Central memory CD4-positive, alpha-beta T cell (primary cell): ENCODE measurements at places on chromosomes 7 and 10.

- DNase-seq: no peak
Measured at GRCh38 chr10:65751896-65752295, 1173.9 kb upstream of the LRRTM3 start.

GRCh38 chr7:47258798-47259197, 323.1 kb downstream of the TNS3 start:
- no peak for DNase-seq

DNA sequence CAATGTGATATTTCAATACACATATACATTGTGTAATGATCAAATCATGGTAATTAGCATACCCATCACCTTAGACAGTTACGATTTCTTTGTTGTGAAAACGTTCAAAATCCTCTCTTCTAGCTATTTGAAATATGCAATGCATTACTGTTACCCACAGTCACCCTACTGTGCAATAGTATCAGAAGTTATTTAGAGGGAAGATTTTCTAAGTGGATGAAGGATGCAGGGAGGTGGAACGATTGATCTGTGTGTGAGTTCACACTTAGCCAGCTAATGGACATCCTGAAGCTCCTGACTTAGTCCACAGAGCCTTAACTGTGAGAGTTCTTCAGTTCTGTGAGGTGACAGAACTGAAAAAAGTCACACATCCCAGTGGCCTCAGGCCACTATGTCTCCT, 97.2 kb upstream of the LAMB4 start:
- no peak for DNase-seq

DNA sequence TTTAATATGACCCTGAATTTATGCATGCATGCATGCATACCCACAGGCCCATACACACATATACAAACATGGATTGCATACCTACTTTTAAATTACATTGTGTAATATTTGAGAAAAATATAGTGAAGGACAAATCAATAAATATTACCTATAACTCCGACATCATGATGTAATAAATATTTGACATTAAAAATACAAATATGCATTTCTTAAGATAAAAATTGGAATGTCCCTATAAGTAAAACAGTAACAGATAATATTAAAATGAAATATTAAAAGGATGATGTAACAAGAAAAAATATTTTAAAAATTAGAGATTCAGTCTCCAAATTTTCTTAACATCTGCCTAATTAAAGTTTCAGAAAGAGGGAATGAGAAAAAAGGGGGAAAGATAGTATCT, 433.0 kb downstream of the MDFIC start:
- DNase-seq: no peak

DNA sequence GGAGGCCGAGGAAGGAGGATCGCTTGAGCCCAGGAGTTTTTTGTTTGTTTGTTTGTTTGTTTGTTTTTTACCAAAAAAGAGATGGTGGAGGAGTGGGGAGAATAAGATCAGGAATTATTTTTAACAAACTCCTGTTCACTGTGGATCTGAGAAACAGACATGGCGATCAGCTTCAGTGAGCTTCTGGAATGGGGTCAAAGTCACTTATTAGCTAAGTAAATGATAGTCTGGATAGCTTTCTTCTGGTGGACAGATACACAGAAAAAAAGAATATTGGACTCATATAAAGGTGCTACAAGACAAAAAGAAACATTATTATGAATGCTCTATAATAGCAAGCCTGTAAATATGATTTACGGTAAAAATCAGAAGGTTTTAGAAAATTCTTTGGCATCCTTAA, 85.1 kb downstream of the POU6F2 start:
- no peak for DNase-seq

GRCh38 chr10:125076121-125076825, 84.1 kb downstream of the CTBP2 start:
- DNase-seq: no peak

- DNase-seq: no peak
Measured at GRCh38 chr7:101973130-101973529, 155.7 kb downstream of the CUX1 start.

DNA sequence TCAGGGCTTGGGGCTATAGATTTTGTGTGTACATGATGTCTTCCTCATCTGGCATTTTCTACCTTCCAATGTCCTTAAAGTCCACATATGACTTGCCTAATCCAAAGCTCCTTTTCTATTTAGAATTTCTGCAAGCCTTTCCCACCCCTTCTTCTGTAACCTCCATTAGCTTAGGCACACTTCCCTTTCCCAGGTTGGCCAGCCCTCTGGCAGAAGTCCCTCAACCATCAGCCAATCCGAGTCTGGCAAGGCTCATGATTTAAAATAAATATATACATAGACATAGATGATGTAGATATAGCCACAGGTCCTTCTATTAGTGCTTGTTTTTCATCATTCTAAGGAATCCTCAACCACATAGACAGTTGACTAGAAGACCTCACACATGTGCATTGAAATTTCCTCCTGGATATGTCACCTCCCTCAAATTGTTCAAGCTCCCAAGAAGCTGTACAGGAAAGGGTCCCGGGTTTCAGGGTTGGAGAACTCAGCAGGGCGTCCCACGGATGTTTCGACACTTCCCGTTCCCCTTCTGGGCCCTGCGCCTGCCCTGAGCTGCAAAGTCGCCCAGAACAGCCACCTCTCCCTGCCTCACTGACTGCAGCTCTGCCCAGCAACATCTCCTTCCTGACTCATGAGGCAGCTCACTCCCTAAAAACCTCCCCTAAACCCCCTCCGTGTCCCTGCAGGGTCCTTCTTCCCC, 20.4 kb upstream of the PIK3AP1 start:
- DNase-seq: no peak

- DNase-seq: peak; percentile 33
Measured at GRCh38 chr7:3067193-3067592, 23.5 kb upstream of the CARD11 start.

- DNase-seq: no peak
Measured at GRCh38 chr10:131678171-131678570, 222.6 kb upstream of the PPP2R2D start.

DNA sequence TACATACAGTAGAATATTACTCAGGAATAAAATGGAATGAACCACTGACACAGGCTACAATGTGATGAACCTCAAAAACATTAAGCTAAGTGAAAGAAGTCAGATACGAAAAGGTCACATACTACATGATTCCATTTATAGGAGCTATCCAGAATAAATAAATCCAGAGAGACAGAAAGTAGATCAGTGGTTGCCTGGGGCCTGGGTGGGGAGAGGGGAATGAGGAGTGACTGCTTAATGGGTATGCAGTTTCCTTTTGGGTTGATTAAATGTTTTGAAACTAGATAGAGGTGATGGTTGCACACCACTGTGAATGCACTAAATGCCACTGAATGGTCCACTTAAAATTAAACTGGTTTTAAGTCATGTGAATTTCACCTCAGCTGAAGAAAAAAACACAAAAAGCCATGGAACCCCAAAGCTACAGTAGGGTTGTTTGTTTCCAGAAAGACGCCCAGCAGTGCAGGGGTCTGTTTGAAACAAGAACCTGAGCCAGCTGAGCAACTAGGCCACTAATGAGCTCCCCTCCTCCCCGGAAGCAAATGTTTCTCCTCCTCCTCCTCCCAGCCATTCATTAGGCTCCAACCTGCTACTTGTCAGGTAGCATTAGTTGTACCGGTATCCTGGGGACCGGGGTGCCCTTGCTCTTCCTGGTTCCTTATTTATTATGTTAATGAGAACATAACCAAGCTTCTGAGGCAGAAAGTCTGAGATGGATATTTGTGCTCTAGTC, 168.4 kb downstream of the EVX1 start:
- no peak for DNase-seq

DNA sequence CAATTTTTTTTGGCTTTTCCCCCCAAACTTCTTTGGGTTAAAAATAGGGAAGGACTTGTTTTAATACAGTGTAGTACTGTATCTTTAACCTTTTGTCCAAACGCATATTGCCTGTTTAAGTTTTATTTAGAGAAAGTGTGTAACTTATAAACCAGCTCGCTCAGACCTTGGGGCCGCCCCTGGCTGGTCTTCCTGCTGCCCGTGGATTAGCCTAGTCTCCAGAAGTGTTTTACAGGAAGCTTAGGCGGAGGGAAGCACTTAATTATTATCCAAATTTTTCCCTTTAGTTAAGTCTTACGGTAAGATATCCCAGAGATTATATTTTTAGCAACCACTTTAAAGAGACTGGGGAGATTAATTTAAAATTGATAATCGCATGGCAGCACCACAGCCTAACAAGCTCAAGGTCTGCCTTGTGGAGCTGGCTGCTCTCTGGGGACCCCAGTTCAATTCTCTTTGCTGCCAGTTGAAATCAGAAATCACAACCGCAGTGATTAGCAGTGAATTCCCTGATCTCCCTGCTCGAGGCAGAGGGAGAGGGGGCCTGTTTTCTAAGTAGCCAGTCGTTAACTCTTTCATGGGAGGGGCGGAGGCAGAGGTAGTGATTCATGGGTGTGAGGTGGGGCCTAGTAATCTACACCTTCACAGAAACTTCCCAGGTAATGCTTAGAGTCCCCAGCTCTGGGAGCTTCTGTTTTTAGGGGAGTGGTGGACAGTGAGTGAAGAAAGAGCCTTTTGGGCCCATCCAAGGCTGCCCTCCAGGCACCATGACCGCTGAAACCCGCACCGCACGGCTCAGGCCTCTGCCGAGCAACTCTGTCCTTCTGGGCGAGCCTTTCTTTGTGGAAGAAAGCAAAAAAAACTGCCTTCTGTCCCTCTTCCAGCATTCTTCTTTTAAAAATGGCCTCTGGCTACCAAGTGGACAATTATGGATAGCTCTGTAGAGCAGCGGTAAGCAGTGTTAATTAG, 548.7 kb upstream of the GALNT17 start:
- DNase-seq: no peak

GRCh38 chr7:107111196-107111595, 57.6 kb upstream of the HBP1 start:
- no peak for DNase-seq
